ENCODE measurements at places on chromosomes 3 and 15.

DNA sequence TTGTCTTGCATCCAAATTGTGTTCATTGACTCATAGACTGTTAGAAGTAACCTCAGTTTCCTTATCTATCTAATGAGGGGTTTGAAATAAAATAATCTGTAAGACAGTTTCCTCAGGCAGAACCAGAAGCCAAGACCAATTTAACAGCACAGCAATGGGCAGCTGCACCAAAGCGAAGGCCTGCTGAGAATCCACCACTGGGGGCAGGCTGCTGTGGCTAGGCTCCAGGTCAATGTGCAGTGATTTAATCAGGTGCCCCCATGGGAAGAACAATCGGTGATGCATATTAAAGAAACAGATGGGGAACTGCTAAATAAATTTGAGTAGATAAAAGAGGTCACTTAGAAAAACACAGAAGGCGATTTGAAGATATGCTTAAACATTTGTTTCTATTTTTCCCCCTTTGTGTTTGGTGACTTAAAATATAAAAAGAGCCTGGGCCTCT is 28.0 kb upstream of the TMOD3 start:
- no peak for DNase-seq

GRCh38 chr15:89136078-89136806 is 48.0 kb downstream of the ABHD2 start:
- no peak for DNase-seq

DNA sequence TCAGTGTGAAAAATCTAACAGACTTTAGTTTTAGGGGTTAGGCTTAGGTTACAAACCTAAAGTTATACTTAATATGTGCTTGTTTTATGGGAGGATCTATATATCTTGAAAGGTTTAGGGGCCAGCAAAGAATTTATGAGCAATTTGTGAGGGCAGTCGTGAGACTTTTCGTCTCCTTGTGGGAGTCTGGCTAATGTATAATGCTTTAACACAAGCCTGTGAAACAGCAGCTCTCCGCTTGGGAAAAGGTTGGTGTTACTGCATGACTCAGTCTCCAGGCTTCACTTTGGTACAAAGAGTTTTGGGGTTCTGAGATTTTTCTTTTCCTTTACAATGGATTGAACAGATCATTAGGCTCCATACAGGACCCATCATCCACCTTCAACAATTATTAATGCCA is 79.0 kb upstream of the MFGE8 start:
- no peak for DNase-seq

DNA sequence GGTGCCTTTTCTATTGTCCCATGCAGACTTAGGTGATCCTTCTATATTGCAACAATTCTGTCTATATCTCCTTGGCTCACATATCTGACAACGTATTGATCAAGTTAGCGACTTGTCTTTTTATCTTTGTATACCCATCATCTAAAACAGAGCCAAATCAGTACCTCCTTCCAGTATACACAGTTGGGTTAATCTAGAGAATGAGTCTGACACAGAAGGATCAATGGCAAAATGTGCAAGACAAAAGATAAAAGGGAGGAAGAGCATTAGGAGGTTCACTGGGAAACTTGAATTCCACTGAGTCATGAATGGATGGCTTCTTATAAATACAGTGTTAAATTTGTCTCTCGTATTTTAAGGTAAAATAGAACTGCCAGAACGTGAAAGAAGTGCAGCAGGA is 6.0 kb downstream of the AADAC start:
- DNase-seq: no peak

DNA sequence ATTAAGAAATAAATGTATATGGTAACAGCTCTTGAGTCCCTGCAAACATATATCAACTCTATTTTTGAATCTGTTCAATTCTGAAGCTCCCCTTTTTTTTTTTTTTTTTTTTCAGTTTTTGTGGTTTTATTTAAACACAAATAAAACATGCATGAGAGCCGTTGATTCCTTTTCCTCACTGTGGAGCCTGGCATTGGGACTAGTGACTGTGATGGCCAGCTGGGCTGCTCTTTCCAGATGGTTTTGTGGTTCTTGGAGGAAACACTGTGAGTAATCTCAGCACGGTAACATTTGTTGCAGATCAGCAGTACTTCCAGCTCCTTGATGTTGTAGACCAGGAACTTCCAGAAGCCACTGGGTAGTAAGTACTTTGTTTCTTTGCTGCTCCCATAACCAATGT is 15.9 kb downstream of the EMC7 start:
- DNase-seq: no peak

GRCh38 chr15:101349047-101349951 is 54.3 kb upstream of the SNRPA1 start:
- no peak for DNase-seq

DNA sequence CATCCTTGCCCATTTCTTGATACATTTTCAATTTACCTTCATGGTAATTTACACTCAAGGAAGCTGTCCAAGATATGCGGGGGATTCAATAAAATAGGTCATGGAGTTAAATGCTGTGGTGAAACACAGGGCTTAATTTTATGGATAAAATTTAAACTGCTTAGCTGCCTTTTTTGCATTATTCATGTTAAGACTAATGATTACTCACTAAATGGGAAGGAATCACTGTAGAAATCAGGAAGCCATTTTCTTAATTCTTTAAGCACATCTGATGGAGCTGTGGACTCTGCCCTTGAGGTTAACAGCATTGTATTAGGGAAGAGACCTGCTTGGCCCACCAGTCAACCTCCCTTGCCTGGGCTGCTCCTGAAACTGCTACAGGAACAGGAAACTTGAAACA is 62.5 kb upstream of the RBP1 start:
- no peak for DNase-seq
